ENCODE measurements at places on chromosomes 4 and X.

GRCh38 chrX:97070346-97070745 lies 186.6 kb downstream of the RPA4 start:
- DNase-seq = no peak

GRCh38 chrX:69144838-69145680 lies 20.2 kb downstream of the PJA1 start:
- DNase-seq = no peak

- DNase-seq = no peak
Measured at GRCh38 chr4:101102114-101102742, 245.1 kb downstream of the PPP3CA start.

GRCh38 chrX:15931362-15931761 lies 76.7 kb upstream of the AP1S2 start:
- DNase-seq = no peak

- no peak for DNase-seq
Measured at GRCh38 chr4:98873059-98873458, 55.9 kb downstream of the EIF4E start.
